CD4-positive, alpha-beta T cell treated with Interleukin-2 at 100 ng/mL for 4 hours (primary cell): ENCODE measurements at places on chromosomes 1 and 21.

DNA sequence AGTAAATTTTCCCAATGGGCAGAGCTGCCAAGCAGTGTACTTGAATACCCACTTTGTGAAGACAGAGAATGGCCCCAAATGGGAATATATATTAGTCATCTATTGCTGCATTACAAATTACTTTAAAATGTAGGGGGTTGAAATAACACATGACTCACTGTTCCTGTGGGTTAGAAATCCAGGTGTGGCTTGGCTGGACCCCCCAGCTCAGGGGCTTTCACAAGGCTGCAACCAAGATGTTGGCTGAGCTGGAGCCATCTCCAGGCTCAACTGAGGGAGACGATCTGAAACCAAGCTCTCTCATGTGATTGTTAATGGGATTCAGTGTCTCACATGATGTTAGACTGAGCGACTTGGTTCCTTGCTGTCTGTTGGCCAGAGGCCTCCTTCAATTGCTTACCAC is 33.4 kb upstream of the ARHGAP29 start:
- no peak for DNase-seq

- no peak for DNase-seq
Observed at GRCh38 chr1:46190539-46190938, 7.7 kb downstream of the POMGNT1 start.

GRCh38 chr1:170296642-170297041 is 150.9 kb downstream of the NTMT2 start:
- DNase-seq: no peak

- peak; percentile 1 for DNase-seq
Observed at GRCh38 chr1:184563308-184563707, 176.5 kb downstream of the C1orf21 start.

GRCh38 chr1:101745551-101746270 is 251.0 kb downstream of the OLFM3 start:
- DNase-seq: no peak

GRCh38 chr1:229862017-229862774 is 204.8 kb upstream of the GALNT2 start:
- no peak for DNase-seq

GRCh38 chr1:24503059-24503751 is 569 bp downstream of the RCAN3 start:
- DNase-seq: peak; percentile 50
